Left lobe of liver (tissue), 2 donors: ENCODE measurements at places on chromosomes 12 and 14.
A peak's percentile ranks its signal among the peaks of the same experiment; 100 is the strongest.

DNA sequence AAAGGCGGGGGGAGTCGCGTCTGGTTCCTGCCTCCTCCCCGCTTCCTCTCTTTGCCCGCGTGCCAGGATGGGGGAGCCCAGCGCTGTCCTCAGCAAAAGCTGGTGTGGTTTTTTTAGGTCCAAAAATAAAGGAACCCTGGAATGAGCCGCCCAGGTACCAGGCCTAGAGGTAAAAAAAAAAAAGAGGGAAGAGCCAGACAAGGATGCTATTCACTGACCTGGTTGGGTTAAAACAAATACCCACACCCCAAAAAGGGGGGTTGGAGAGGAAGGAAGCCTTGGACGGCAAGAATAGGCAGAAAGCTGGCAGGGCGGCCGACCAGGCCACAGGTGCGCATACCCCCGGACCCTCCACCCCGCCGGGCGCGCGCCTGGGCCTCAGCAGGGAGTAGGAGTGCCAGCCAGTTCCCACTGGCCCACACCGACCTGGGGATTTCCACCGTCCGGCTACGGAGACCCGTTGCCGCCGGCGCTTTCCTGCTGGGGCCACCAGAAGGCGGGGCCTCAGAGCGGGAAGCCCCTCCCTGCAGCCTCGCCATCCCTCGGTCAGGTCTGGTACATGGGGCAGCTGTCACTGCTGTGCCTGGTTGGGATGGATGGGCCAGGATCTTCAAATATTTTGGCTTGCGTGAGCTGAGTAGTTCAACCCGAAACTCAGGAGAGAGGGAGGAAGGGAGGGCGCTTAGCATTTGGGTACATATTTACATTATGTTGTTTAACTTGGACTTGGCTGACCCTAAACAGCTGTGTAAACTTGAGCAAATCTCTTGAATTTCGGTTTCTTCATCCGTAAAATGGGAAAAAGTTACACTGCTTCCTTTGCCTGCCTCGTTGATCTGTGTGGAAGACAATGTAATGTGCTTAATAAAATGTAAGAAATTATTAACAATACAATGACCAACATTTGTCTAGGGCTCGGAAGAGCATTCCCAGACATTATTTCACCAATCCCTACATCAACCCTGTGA lies 5.4 kb upstream of the IRF2BPL start:
- DNase-seq = peak; percentile 87

DNA sequence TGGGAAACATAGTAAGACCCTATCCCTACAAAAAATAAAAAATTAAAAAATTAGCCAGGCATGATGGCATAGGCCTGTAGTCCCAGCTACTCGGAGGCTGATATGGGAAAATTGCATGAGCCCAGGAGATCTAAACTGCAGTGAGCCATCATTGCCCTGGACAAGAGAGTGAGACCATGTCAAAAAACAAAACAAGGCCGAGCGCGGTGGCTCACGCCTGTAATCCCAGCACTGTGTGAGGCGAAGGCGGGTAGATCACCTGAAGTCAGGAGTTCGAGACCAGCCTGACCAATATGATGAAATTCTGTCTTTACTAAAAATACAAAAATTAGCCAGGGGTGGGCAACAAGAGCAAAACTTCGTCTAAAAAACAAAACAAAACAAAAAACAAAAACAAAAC lies 51.6 kb downstream of the FAM186A start:
- DNase-seq = no peak

DNA sequence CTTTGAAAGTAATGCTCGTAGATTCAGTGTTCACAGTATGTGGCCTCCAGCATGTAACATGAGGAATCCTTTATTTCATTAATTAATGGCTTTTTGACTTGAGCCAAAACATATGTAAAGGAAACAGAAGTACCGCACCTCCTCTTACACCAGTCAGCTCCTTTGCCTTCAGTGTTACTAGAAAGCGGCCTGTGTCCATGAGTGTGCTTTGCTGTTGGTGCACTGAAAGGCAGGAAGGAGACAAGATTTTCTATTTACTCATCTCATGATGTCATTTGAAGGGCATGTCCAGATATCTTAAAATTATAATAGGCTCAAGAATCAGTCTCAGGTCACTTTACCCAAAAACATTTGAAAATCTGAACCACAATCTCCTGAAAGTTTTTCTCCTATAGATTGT lies 9.9 kb upstream of the CCT2 start:
- no peak for DNase-seq

DNA sequence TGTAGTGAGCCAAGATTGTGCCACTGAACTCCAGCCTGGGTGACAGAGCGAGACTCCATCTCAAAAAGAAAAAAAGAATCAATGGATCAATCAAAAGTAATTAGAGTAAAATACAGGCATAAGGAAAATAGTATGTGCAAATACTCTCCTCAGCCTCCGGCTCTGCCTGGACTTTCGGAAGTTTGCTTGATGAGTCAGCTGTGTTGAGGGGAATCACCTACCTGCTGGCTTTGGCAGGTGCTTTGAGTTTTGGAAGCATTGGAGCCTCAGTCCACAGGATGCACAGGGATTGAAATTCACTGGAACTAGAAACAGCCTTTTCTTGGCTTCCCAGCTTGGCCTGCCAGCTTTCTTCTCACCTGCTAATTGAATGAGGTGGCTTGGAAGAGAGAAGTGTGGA lies 268.2 kb downstream of the PCNX1 start:
- DNase-seq = no peak

- peak; percentile 82 for DNase-seq
Measured at GRCh38 chr14:63438065-63438757, 105.0 kb downstream of the PPP2R5E start.

GRCh38 chr14:54722791-54723432 lies 156.0 kb downstream of the SAMD4A start:
- DNase-seq = no peak

- no peak for DNase-seq
Measured at GRCh38 chr12:21912318-21912717, 28.9 kb downstream of the ABCC9 start.

DNA sequence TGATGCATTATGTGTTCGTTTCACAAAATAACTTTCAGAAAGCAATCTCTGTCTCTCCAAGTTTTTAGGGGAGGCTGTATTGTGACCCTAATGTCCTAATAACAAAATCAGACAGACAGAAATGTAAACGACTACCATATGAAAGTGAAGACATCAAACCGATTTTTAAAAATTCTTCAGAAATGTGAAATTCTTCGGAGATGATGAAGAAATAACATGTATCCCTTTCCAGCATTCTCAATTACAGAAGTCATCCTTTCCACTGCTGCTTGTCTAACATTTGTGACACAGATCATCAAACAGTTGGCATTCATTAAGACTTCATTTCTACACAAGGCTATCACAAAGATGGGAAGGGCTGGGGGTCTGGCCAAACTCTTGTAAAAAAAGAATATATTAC lies 41.0 kb downstream of the DMAC2L start:
- DNase-seq = no peak

DNA sequence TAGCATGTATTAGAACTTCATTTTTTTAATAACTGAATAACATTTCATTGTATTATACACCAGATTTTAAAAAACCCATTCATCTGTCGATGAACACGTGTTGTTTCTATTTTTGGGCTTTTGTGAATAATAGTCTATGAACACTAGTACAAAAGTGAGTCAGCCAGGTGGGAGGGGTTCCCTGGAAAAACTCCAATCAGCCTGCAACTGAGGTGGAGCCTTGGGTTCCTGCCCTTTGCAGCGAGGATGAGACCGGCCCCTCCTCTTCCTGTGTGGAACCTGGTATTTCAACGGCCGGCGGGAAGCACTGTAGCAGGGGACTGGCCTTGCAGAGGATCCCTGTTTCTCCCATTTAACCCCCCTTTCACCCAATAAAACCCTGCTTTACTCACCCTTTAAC lies 56.1 kb downstream of the LMNTD1 start:
- no peak for DNase-seq

DNA sequence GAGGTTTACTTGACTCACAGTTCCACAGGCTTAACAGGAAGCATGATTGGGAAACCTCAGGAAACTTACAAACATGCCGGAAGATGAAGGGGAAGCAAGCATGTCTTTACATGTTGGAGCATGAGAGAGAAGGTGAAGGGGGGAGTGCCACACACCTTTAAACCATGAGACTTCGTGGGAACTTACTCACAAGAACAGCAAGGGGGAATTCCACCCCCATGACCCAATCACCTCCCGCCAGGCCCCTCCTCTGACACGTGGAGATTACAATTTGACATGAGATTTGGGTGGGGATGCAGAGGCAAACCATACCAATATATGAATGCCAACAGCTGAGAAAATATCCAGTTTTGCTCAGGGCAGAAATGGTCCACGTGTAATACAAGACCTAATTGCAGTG lies 518.6 kb downstream of the VRK1 start:
- DNase-seq = no peak

GRCh38 chr12:96157427-96157826 lies 36.7 kb upstream of the ELK3 start:
- DNase-seq = no peak

GRCh38 chr12:69298947-69299346 lies 49.2 kb upstream of the LYZ start:
- DNase-seq = no peak

GRCh38 chr12:51391283-51392123 lies at the start of gene GALNT6:
TSS of gene GALNT6 (minus strand) at chr12:51391406. CDS start at chr12:51379781, 11,625 bp downstream.
- no peak for DNase-seq

GRCh38 chr12:104306376-104306775 lies 2.8 kb downstream of the EID3 start:
- no peak for DNase-seq

DNA sequence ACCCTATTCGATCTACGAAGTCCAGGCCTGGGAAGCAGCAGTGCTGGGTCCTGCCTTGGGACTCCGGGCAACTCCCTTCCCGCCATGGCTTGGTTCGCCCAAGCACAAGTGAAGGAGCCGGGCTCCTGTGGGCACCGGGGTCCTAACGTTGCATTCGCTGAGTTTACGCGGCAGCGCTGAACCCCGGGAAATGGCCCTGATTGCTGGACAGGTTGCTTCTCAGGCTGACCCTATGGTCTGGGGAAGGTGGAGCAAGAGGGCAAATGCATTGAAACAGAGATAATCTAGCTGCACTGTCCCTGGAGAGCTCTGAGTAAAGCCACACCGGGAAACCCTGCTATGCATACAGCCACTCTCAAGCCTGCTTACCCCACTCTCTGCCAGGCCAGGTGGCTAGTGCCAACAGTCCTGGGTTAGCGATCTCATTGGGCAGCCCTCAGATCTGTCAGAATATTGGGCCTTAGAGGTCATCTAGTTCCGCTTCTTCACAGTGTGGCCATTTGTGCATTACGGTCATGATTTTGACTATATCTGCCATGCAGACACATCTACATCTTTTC lies 11.3 kb downstream of the SYNE3 start:
- no peak for DNase-seq

DNA sequence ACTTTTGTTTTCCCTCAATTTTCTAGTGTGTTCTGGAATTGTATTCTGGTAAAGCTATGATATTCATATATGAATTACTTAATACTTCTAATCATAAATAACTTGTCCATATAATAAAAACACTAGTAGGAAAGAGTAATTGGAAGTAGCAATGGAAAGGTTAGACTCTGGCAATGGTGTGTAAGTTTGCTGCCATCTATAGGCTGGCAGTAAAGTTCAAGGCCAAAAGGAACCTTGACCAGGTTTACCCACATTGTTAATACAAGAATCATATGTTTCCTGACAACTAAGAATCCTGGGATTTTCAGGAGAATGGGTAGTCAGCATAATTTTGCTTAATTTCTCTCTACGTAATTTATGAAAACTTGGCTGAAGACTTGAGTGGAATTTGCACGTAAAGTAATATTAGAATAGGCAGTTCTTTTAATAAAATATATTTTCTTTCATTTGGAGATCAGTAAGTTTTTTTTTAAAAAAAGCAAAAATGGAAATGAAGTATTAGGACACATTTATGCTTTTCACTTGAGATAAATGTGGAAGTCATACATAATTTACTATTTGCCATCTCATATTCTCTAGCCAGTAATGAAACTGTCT lies 926.7 kb downstream of the GALC start:
- DNase-seq = no peak

GRCh38 chr12:4905316-4905715 lies 4.4 kb upstream of the KCNA1 start:
- DNase-seq = no peak

DNA sequence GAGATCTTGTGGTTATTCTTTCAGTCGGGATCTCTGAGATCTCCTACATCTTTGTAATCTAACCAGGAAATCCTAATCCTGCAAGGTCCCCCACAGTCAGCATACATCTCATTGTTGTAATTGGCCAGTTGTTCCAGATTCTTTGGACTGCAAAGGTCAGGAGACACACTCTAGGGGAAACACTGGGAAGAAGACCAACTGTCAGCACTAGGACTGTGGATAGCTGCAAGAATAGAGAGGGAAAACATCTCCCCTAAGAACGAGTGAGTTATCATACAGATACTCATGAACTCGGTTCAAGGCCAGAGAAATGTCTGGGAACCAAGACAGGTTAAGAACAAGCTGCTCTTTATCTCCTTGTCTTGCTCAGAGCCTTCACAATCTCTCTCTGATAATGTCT lies 217.9 kb upstream of the TMPO start:
- DNase-seq = no peak

GRCh38 chr12:57625261-57626032 lies 7.6 kb downstream of the B4GALNT1 start:
- DNase-seq = peak; percentile 39
